ENCODE measurements at places on chromosomes 3 and 15.

DNA sequence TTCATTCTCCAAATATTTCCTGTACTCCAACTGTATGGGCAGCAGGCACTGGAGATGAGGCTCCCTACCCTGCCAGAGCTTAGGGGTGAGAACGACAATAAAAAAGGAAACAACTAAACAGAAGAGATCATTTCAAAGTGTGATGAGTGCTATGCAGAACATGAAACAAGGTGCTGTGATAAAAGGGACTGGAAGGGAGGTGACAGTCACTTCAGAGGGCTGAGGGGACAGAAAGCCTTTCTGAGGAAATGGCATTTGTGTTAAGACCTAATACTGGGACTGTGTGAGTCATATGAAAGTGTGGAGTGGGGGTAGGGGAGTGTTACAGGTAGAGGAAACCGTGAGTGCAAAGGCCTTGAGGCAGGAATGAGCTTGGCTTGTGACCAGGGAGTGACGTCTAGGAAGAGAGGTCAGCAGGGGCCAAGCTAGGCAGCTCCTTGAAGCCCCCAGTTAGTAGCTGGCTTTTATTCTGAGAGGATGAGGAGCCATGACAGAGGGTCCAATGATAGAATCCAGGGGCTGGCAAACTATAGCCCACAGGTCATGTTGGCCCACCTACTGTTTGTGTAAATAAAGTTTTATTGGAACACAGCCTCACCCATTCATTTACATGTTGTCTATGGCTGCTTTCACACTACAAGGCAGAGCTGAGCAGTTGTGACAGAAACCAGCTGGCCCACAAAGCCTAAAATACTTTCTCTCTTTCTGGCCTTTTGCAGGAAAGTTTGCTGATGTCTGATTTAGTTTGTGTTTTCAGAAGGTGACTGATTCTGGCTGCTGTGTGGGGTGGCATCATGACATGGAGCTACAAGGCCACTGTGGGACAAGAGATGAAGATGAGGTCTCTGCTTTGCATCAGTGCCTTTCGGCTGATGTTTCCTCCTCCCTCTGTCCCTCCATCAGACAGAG is 56.6 kb downstream of the LSM3 start:
- DNase-seq: no peak

DNA sequence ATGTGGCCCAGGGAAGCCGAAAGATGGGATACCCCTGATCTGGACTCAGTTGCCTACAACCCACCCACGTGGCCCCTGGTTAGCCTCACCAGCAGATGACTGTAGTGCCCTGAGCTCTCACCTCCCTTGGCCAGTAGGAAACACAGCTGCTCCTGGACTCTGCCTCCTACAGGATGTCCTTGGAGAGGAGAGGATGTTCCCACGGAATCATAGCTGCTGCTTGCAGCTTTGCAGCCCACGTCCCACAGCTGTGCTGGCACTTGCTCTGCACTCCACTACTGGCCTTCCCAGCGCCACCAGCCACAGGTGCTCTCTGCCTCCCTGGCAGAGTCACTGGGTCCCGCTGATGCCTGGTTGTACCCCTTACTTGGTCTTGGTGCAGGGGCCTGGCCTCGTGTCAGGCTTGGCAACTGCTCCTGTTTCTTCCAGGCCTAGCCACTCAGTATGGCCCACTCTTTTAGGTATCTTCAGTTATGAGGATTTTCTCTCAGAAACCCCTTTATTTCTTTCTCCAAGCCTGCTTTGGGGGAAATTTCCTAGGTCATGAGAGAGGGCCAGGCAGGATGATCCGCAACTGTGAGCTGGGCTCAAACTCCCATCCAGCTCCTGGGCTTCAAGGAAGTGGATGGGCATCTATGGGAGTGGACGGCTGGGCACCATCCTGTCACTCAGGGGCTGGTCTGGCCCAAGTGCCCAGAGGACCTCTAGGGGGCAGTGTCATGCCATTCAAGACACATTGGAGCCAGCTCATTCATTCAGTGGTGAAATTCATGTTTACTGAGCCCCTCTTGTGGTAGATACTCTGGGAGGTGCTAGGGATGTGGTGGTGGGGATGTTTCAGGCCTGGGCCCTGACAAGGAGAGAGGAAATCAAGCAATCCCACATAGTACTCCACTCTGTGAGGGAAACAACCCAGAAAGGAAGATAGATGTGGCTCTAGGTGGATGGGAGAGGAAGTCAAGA is 16.2 kb upstream of the VILL start:
- peak; percentile 90 for DNase-seq

DNA sequence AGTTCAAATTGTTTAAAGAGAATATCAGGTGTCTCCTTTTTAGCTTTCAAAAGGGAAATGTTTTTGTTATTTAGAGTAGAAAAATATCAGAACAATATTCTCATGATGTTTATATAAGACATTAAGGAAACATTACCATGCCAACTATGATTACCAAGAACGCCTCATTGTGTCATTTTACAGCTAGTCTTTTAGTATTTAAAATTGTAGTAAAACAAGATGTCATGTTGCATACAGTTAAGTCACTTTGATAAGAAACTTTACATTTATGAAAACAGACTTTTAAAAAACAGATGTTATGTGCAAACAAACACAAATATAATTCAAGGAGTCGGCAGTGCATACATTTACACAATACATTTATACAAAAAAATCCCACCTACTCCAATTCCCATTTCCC is 4.4 kb downstream of the PLSCR4 start:
- no peak for DNase-seq

- DNase-seq: no peak
Observed at GRCh38 chr15:41505776-41506175, 7.9 kb downstream of the LTK start.

- no peak for DNase-seq
Observed at GRCh38 chr3:30324587-30324986, 281.8 kb upstream of the TGFBR2 start.

DNA sequence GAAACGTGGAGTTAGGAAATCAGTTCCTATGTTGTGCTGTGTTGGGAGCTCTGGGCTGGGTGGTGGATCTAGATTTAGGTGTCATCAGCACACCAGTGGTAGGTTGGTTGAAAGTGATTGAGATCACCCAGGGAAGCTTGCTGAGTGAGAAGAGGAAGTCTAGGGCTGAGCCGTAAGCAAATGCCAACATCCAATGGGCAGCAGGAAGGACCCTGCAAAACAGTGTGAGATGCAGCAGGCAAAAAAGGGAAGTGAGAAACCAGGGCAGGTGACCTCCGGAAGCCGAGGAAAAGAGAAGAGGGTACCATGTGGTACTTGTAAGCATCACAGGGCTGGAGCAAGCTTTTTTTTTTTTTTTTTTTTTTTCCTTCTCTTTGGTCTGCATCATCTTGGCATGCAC is 15.9 kb upstream of the COPG1 start:
- DNase-seq: no peak

- no peak for DNase-seq
Observed at GRCh38 chr15:57746786-57747185, 40.3 kb downstream of the POLR2M start.

GRCh38 chr3:170056710-170057454 is 19.1 kb downstream of the GPR160 start:
- DNase-seq: no peak

DNA sequence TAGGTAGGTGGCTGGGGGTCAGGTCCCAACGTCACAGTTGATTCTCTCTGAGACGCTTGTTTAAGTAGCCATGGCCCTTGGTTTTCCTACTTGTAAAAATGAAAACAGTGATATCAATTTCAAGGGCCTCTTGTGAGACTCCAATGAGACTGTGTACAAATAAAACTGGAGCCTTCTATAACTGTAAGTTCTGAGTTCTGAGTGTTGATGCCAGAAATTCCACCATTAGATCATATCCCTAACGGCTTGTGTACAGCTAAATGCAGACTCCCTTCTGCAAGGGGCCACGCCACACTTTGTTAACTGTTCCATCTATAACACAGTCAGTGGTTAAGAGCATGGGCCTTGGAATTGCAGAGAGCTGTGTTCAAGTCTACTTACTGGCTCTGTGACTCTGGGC is 267.3 kb downstream of the TLE3 start:
- DNase-seq: no peak

- no peak for DNase-seq
Observed at GRCh38 chr3:13139471-13140065, 66.3 kb upstream of the IQSEC1 start.

- DNase-seq: no peak
Observed at GRCh38 chr3:70738291-70738681, 425.8 kb upstream of the MDFIC2 start.

All from GM23338 (cell line).